ENCODE measurements at places on chromosomes 6 and 20.

DNA sequence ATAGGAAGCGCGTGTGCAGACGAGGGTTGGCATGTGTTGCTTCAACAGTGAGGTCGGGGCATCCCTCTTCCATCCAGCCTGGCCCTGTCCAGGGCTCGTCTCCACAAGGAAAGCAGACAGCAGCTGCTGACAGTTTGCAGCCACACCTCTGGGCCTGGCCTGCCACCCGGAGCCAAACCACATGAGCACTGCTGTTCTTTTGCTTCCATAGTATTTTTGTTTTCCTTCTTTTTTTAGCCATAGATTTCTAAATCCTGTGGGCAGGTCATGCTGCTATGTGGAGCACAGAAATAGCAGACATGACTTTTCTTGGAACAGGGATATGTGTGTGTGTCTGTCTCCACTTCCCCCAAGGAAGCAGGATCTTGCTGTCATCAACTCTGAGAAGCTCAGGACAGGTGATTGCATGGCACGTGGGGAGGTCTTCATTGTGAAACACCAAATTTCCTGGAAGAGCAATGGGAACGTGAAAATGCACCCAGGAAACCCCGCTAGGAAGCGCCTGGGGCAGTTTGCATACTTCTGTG is 167.4 kb downstream of the DTNBP1 start:
- DNase-seq = no peak

DNA sequence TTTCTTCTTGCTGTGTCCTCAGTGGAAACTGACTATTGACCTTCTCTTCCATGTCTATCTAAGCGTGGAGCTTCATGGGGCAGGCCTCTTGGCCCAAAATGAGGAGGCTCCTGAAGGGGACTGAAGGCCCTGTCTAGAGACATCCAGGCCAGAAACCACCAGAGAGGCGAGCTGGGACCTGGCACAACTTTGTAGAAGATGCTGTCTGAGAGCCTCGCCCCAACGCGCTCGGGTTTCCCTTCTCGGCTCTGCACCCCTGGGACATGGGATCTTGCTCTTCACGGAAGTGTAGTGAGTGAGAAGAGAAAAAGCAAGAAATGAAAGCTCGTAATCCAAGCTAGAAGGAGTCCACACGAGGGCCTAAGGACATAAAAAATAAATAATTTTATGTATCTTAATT is 96.8 kb downstream of the GMPR start:
- no peak for DNase-seq

- no peak for DNase-seq
Measured at GRCh38 chr20:41717483-41717882, 99.3 kb upstream of the CHD6 start.

DNA sequence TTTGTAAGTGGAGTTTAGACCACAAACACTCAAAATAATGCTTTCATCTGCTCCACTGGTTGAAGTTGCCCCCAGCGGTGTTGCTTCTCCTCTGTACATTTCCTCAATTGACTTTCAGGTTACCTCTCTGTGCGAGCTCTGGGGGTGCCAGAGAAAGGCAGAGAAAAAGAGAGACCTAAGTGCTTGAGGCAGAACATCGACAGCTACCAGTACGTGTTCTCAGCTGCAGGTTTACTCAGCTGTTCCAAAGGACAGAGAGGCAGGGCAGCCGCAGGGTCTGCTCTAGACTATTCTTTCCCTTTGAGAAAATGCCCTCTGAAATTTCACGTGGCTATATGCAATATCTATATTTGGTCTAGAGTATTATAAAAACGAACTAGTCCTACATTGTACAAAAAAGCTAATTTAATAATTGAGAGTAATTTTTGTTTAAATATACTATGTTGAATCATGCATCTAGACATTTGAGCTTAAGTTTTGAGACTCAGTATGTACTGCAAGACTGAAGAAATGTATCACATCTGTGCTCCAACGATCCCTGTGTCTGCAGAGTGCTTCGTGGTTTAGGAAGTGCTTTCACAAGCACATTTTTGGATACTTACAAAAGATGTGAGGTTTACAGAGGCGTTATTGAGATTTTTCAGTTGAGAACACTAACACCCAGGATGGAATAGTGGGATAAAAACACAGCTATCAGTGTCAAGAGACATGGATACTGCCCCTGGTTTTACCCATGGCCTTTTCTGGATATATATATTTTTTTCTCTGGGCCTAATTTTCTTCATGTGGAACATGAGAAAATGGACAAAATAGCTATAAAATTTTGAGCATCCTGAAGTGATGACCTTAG is 453.6 kb upstream of the FLRT3 start:
- DNase-seq = no peak

- no peak for DNase-seq
Measured at GRCh38 chr20:53130795-53131194, 158.6 kb downstream of the TSHZ2 start.

DNA sequence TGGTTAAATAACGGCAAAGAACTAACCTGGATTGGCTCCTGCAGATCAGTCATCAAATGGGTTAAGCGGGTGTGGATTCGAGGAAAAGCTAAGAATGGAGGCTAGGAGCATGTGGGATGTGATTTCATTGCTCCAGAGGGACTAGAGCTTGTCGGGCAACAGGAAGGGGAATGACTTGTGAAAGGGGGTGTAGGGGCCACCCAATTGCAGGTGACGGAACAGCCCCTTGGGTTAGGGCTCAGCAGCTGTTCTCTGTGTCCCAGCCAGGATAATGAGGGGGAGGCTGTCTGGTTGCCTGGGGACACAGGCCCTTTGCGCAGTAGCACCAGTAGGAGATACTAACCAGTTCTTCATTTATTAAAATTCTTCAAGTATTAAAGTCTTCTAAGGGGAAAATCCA is 25.0 kb upstream of the MRPS18A start:
- no peak for DNase-seq

- no peak for DNase-seq
Measured at GRCh38 chr6:7939864-7940228, 29.3 kb upstream of the TXNDC5 start.

GRCh38 chr6:49329186-49329585 is 133.9 kb downstream of the MMUT start:
- DNase-seq = no peak
